ENCODE measurements at places on chromosomes 4 and X. TPM values are rescaled to one million over a fixed set of nuclear protein-coding genes. Genes with fewer than 3 reads are reported as not detected.

DNA sequence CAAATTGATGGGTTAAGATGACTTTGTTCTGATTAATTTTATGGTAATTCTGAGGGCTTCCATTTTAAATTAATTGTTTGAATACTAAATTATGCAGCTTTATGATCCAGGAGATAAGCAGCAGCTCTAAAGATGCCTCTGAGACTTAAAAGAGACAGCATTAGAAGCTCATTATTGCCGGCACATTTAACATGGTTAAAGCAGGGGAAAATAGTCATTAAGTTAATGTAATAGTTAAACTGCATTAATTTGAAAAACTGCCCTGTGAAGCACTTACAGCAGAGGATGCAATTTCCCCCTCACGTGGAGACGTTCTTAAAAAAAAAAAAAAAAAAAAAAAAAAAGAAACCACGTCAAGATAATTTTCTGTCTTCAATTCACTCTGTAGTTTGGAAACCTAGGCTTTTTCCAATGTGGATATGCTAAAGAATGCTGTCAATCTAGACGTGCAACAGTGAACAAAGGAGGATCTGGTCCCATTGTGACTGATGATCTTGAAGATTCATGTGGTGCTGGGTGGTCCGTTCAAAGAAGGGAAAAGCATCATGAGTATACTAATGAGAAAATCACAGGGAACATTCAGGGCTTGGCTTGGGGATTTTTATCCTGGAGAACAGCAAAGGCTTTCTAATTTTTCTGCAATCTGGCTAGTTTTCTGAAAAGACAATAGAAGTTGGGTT lies 440.6 kb upstream of the HS3ST1 start:
- DNase-seq, result no peak

DNA sequence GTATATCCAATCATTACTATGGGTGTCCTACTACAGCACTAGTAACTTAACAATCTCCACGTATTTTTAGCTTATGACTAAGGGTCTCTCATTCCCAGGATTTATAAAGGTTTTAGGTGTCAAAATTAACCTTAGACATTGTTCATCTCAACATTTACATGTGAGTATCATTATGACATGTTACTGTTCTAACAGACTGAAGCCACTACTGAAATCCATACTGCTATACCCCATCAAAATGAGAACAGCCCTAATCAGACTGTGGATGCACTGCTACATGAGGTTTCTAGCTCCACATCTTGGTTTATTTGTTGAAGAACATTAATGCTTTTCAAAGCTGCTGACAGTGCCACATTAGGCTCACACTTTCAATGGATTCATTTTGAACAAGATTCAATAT lies 35.6 kb upstream of the TXK start:
- DNase-seq, result no peak

CNGA1 gene
- not detected for total RNA-seq

DNA sequence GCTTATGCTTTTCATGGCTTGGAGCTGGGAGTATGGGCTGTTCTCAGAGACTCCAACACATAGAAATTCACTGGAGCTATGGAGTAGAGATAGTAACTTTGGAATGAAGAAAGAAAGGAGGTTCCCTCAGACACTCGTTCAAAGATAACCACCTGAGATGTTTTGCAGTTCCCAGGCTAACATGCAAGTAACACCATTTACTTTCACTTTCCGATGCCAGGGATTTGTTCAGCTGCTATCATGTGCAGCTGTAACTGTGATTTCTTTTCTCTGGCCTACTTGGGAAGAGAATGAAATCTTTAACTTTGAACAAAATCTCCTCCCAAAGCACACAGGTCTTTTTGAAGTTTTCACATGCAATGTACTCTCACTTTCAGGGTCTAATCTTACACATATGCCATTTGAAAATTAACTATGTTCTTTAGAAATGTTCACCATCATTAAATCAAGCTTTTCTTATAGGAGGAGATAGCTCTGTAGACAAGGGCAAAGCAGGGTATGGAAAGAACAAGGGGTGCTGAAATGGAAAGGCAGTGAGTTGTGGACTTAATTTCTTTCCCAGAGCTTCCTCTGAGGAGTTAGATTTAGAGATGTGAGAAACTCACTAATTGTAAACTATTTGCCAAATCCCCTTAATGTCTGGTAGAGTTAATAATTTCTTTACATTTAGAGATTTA lies 514.3 kb downstream of the PDHA2 start:
- no peak for DNase-seq

GRCh38 chr4:137039370-137039769 lies 492.9 kb downstream of the PCDH18 start:
- DNase-seq, result no peak

FAM9B gene
- total RNA-seq, result not detected

DNA sequence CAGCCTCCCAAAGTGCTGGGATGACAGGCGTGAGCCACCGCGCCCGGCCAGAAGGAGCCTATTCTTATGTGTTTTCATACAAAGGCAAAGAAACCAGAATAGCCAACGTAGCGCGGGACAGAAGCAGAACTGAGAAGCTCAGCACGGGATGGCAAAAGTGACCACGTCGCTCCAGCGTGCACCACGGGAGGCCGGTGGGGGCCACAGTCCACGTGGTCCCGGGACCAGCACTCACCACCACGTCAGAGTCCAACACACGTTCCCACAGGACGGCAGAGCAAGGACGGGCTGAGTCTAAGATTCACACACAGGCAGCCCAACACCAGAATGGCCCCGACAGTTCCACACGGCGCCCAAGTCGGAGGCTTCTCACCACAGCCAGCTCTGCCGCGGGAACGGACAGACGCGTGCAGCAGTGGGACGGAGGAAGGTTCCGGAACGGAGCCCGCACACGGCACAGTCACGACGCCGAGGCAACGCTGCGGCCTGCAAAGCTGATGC lies 18.8 kb upstream of the GTPBP6 start:
- DNase-seq, result no peak

GRCh38 chrX:128807367-128807766 lies 715.9 kb downstream of the SMARCA1 start:
- no peak for DNase-seq

GRCh38 chrX:47178337-47178736 lies 15.3 kb upstream of the UBA1 start:
- no peak for DNase-seq

- no peak for DNase-seq
Measured at GRCh38 chr4:111698361-111698760, 446.9 kb upstream of the FAM241A start.

AFF2 gene
- 1.1 TPM for total RNA-seq

HCCS gene
- 7.8 TPM for total RNA-seq

GRCh38 chr4:26520728-26521450 lies 30.6 kb upstream of the CCKAR start:
- no peak for DNase-seq

GRCh38 chr4:11729548-11729947 lies 300.9 kb upstream of the HS3ST1 start:
- DNase-seq, result no peak

TMEM154 gene
- 36.3 TPM for total RNA-seq

GRCh38 chr4:86055898-86056297 lies 304.0 kb downstream of the MAPK10 start:
- DNase-seq, result no peak

SUPT20HL1 gene
- total RNA-seq, result not detected

DNA sequence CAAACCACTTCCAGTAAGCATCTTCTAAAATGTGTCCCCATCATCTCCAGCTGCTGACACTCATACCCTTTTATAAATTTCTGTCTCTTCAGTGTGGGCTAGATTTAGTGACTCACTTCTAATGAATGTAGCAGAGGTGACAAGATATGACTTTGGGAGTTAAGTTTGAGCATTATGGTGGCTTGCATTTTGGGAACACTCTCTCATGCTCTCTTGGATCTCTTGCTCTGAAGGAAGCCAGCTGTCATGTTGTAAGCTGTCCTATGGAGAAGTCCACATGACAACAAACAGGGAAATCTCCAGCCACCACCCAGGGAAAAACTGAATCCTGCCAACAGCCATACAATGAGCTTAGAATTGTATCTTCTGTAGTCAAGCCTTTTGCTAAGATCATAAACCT lies 691.3 kb upstream of the PCDH7 start:
- DNase-seq, result no peak

GRCh38 chr4:14844061-14844460 lies 158.2 kb upstream of the CPEB2 start:
- DNase-seq, result no peak

GRCh38 chrX:19956923-19957322 lies 33.9 kb downstream of the BCLAF3 start:
- DNase-seq, result no peak

DNA sequence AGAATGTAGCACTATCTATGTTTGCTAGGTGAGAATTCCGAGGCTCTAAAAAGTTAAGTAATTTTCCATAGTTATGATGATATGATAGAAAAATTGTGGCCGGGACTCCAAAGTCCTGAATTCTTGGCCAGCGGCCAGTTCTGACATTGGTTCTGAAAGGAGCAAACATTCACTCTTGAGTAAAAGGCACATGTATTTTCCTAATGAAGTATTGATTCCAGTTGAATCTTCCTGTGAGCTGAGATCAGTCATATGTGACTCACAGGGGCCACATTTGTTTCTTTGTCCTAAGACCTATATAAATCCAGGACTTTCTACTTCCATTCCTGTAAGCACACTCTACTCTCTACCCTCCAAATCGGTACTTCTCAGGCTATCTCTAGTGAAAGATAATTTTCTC lies 349.9 kb downstream of the BMPR1B start:
- no peak for DNase-seq

TMEM271 gene
- not detected for total RNA-seq

GRCh38 chr4:56215901-56216300 lies 171.4 kb downstream of the AASDH start:
- DNase-seq, result no peak

GRCh38 chrX:68238568-68238967 lies 194.7 kb downstream of the OPHN1 start:
- no peak for DNase-seq

DNA sequence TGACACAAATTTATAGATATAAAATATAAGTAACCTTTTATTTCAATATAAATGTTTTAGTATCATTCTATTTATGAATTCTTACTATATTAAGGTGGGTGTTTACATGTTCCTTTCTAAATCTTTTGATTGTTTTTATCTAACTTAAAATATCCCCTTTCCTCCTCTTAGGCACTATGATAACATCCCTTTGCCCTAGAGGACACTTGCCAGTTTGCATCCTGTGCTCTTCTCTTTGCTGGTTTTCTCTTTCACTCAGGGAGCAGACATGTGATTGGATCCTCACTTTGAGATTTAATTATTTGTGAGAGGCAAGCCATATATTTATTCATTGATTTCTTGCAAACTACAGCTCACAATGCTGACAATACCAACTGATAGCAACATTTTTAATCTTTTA lies 16.2 kb downstream of the LRIT3 start:
- no peak for DNase-seq

DNA sequence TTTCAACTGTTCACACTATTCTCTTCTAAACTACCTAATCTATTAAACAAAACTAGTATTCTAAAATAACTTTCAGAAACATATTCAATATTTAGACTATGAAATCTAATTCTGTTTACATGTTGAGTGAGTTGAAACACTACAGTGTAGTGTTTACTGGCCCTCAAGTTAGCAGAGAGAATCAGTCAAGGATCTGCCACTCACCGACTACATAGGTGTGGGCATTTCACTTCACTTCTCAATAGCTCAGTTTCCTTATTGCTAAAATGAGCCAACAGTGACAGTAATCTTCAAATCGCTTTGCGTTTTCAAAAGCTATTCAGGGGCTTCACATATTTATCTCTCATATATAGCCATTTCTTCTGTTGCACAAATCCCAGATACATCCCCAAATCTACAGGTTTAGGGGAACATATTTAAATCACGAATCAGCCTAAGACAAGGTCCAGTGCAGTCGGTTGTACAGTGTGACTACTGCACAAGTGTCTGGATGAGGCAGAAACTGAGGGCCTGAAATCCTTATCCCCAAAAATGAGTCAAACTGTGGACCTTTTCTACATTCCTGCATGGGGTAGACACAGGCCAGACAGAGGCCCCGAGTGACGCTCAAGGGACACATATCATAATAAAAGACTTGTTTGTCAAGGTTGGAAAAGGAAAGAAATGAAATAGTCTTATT lies 129.8 kb downstream of the PPP3CA start:
- no peak for DNase-seq

PFKFB1 gene
- 0.35 TPM for total RNA-seq

SERTM2 gene
- total RNA-seq, result not detected

DNA sequence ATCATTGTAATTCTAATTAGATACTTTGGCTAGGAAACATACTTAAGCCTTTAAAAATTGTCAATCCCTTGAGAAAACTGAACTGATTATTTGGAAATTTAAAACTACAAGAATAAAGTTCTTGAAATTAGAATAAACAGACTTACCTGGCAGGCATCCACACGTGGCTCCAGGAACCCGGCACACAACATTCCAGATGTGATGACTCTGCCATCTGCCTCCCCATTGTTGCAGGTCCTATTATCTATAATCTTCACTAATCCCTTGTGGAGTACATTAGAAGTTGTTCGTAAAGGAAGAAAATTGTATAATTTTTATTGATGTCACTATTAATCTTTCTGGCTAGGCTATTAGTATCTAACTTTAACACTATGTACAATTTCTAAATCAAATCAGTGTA lies 16.2 kb upstream of the GNRHR start:
- DNase-seq, result no peak

DNA sequence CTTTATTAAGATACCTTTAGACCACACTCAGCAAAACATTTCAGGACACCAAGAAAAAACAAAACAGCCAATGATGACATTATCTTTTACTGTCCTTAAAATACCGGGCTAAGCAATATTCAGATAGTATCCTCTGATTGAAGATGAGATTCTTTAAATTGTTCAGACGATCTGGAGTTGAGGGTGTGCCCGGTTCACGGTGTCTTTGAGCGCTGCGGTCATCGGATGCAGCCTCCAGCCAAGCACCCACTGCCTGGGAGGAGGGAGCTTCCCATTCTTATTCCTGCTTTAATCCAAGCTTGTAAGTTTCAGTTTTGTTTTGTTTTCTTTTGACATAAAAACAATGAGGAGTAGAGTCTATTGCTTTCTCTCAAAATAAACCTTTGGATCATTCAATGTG lies 14.1 kb downstream of the FAM149A start:
- no peak for DNase-seq

- DNase-seq, result no peak
Measured at GRCh38 chr4:185018834-185019455, 655 bp downstream of the HELT start.

GRCh38 chr4:137129441-137129840 lies 402.9 kb downstream of the PCDH18 start:
- DNase-seq, result no peak

- no peak for DNase-seq
Measured at GRCh38 chr4:183636503-183636902, 22.5 kb downstream of the RWDD4 start.

DNA sequence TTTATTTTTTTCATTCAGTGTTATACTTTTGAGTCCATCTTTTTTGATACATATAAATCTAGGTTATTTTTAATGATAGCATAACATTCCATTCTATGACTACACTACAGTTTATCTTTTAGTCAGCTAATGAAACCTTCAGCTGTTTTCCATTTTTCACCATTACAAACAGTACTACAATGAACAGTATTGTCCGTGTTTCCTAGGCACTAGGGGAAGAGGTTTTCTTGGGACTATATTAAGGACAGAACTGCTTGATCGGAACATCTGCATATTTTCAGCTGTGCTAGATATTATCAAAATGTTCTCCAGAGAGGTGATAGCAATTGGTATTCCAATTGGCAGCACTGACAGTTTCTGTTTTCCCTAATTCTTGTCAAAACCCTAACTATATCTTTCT lies 44.3 kb upstream of the HCCS start:
- DNase-seq, result no peak

NPY2R gene
- total RNA-seq, result not detected

REPS2 gene
- total RNA-seq, result 0.74 TPM

Measured in CD4-positive, CD25-positive, alpha-beta regulatory T cell (primary cell).